ENCODE measurements at places on chromosomes 13 and 19.
A peak's percentile ranks its signal among the peaks of the same experiment; 100 is the strongest.

DNA sequence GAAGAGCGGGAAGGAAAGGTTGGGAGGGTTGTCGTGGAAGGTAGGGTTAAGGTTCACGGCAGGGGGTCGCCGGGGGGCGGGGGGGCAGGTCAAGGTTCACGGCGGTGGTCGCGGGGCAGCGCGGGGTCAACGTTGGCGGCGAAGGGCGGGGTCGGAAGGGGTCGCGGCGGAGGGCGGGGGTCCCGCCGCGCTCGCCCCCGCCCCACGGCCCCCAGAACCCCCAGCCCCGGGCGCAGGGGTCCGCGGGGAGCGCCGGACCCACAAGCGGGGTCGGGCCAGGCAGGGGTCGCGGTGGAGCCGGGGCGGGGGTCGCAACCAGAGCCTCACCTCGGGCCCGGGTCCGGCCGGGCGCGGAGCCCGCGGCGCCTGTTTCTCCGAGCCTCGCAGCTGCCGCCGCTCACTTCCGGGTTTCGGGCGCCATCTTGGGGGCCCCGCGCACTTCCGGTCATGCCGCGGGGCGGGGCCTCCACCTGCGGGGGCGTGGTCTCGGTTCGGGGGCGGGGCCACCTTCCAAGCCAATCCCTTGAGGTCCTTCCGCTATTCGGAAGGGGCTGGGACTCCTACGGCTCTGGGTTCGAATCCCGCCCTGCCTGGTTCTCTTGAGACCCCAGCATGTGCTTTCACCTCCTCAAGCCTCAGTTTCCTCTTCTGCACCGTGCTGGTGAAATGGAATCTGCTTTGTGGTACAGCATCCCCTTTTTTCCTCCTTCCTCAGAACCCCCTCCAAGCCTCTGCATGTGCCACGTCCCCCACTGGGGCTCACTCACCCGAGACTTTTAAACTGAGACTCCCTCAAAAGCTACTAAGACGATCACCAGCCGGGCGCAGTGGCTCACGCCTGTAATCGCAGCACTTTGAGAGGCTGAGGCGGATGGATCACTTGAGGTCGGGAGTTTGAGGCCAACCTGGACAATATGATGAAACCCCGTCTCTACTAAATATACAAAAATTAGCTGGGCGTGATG lies at the start of gene SBNO2:
SBNO2 (minus strand) TSS at position 424 of the 965 bp plus-strand sequence. CDS start 19,992 bp downstream, outside the sequence.
- DNase-seq, result peak; percentile 84

DNA sequence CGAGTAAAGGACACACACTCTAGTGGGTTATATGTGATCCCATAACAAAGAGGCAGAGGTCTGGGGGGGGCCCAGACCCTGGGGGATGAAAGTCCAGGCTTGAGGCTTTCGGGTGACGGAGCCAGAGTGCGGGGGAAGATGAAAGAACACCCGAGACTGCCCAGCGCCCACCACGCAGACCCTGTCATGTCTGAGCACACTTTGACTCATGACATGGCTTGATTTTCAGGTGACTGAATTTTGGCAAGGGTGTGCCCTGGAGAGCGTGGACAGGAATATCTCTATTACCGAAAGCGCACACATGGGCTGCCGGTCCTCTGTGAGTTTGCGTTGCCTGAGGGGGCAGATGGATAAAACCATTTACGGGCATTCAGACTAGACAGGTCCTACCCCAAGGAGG lies 192.0 kb upstream of the SOX1 start:
- no peak for DNase-seq

DNA sequence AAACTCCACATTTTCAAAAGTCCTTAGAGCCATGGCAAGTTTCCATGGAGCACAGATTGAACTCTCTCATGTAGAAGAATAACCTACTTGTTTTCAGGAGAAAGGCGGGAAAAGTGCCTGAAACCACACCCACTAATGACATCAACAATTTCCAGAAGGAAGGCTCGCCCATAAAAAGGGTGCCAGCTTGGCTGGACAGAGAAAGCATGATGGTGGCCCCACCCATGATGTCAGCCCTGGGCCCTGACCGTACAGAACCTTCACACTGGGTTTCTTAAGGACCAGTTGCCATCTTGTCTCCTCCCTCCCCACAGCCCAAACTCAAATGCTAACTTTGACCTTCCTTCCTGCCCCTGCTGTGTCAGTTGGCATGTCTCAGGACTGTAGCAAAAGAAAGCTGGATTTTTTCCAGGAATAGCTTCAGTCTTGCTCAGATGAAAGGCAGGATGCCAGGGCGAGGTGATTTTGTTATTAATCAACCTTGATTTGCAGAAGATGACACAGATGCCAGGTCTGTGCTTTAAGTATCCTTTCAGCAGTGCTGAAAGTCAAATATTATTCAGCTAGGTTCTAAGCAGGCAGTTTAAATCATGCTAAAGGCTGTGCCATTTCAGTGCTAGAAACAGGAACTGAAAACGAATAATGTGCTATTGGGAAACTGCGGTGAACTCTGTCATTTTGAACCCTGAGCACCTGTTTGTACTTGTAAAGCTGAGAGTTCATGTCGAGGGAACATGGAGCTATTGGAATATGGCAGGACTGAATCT lies 89.5 kb upstream of the RFC3 start:
- DNase-seq, result no peak

DNA sequence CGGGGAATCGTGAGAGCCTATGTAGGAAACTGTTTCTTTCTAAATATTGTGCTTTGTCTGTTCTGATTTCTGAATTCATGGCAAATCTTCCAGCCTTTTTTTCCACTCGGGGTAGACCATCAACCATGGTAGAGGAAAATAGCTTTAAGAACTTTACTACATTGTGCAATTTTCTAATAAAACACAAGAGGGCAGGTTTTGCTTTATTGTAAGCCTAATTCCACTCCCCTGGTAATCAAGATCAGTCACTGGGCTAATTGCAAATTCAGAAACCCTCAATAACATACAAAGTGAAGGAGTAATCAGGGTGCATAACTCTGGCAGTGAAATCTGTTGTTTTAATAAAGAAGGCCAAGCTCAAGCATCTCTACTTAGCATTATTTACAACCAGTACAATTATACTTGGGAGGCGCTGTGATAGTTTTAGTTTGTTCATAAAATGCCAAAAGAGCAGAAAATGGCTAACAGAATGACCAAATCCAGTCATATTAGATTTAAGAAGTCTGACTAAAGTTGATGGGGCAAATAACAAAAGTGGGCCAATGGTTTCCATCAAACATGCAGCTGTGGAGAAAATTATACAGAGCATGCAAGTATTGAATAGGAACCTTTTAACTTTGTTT lies 43.8 kb downstream of the DCT start:
- no peak for DNase-seq

DNA sequence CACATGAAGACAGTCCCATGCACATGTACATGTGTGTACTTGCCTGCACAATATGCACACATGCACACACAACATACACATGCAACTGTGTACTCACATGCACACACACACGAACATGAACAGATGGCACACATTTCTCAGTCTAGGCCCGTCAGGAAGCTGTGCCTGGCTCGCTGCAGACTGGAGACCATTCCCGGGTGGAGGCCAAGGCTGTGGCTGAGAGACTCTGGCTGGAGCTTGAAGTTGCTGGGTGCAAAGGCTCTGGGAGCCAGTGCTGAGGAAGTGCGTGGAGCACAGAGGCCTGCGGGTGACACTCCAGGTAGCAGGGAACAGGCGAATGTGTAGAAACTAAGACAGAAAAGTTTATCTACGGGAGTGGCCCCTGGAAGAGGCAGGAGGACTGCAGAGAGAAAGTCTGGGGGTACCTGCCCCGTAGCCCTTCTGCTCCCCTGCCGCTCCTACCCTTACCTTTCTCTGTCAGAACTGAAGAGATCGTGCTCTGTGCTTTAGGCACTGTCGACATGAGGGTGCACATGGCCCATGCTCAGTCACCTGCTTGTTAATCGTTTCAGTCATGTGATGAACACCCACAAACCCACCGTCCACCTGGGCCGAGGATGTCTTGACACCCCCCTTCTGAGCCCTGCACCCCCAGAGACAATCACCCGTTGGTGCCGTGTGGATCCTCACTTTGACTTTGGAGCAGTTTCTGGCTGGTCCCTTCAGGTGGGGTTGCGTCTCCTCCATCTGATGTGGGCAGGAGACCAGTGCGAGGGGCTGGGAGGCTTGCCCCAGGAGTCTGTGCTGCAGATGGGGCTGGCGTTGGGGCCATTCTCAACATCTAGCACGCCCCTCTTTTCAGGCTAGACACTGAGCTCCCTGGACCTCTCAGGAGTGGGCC lies 69.4 kb downstream of the TEX29 start:
- DNase-seq, result no peak

GRCh38 chr19:18220632-18221275 lies 5.5 kb downstream of the PDE4C start:
- DNase-seq, result no peak

- no peak for DNase-seq
Measured at GRCh38 chr13:99812625-99813024, 158.9 kb downstream of the ZIC5 start.
